ENCODE measurements at places on chromosomes 7 and 10. TPM values are rescaled to one million over a fixed set of nuclear protein-coding genes. Genes with fewer than 3 reads are reported as not detected.
A peak's percentile ranks its signal among the peaks of the same experiment; 100 is the strongest.

GRCh38 chr10:132984801-132985545, 42.6 kb upstream of the CFAP46 start:
- H3K36me3 ChIP-seq: no peaks in the 10 kb centered on the region
- H3K27ac ChIP-seq: no peak overlapping the region
- no peak for DNase-seq
- peaks cover 2% of the 10 kb centered on the region for H3K27me3 ChIP-seq
- H3K4me1 ChIP-seq: peaks cover 7% of the 10 kb centered on the region

DNA sequence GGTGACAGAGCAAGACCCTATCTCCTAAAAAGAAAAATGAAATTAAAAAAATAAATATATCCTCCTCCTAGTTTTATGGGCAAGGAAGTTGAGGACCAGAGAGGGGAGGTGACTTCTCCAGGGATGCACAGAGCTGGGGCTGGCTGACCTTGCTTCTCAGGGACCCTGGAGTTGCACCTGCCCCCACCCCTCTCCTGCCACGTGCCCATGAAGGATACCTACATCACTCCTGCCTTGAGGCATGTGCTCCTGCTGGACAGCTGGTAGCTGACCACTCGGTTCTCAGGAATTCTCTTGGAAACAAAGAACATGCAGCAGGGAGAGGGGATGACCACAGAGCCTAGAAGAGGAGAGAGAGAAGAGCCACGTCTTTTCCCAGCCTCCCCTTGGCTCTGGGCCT, 522 bp downstream of the CCL24 start:
- H3K4me3 ChIP-seq: no peak overlapping the region
- no peaks in the 10 kb centered on the region for H3K27me3 ChIP-seq
- no peak overlapping the region for H3K27ac ChIP-seq
- DNase-seq: no peak

DNA sequence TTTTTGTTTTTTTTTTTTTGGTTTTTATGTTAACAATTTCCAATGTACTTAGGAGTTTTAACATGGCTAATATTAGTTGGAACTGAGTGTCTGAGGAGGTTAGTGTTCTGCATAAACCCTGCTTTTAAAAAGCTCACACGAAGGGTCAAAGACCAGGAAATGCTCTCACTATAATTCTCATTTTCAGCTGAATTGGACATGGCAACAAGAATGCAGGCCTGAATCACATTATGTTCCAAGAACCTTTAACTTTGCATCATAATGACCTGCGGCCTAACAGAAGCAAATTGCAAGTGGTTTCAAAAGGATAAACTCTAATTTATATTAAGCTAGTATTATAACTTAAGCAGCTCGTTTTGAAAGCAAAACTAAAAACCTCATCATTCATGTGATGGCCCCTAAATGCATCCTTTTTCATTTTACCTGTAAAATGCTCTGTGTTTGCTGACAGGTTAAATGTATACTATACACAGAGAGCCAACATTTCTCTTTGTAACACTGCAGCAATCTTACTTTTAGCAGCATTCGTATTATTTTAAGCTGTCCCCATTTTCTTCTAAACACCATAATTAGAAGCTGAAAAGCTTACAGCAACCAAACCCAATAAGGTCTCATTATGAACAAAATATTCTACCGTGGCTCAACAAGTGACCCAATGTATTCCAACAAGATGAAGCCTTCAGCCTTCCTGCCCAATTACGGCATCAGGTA, 242.8 kb upstream of the SP4 start:
- H3K36me3 ChIP-seq: no peaks in the 10 kb centered on the region
- H3K4me1 ChIP-seq: no peaks in the 10 kb centered on the region
- H3K27ac ChIP-seq: no peak overlapping the region
- no peak overlapping the region for H3K4me3 ChIP-seq
- H3K27me3 ChIP-seq: no peaks in the 10 kb centered on the region

- no peak for DNase-seq
- no peak overlapping the region for H3K27ac ChIP-seq
- H3K4me1 ChIP-seq: no peaks in the 10 kb centered on the region
- no peaks in the 10 kb centered on the region for H3K36me3 ChIP-seq
- H3K27me3 ChIP-seq: peaks cover 41% of the 10 kb centered on the region
Observed at GRCh38 chr10:131090761-131091661, 220.5 kb downstream of the TCERG1L start.

- no peaks in the 10 kb centered on the region for H3K27me3 ChIP-seq
- no peak overlapping the region for H3K4me3 ChIP-seq
- peaks cover 15% of the 10 kb centered on the region for H3K4me1 ChIP-seq
- no peak overlapping the region for H3K27ac ChIP-seq
- no peaks in the 10 kb centered on the region for H3K36me3 ChIP-seq
Observed at GRCh38 chr7:50446542-50446960, 3.6 kb downstream of the FIGNL1 start.

Gene KCND2
- not detected for total RNA-seq

Gene C7orf57
- total RNA-seq: not detected

DNA sequence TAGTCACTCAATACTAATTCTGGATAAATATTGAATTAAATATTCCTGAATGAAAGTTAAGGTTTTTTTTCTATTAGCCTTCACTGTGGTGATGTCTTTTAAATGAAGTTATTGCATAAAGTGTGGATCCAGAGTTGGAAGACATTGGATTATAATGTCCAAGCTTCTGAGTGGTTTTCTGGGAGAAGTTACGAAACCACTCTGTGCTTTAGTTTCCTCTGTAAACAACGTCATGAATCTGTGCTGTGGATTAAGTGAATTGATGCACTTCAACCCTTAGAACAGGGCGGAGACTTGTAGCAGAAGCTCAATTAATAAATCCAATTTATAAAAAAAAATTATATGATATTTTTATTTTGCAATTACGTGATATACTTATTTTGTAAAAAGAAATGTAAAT, 271.7 kb downstream of the BICC1 start:
- no peak overlapping the region for H3K27ac ChIP-seq
- H3K27me3 ChIP-seq: no peaks in the 10 kb centered on the region
- H3K4me3 ChIP-seq: no peak overlapping the region
- H3K36me3 ChIP-seq: no peaks in the 10 kb centered on the region

Gene ENO4
- total RNA-seq: 2.2 TPM

Gene FAM20C
- 49.0 TPM for total RNA-seq

Gene EIF4H
- total RNA-seq: 199 TPM

Gene NPC1L1
- 1.1 TPM for total RNA-seq

GRCh38 chr7:92586403-92586802, 3.8 kb downstream of the FAM133B start:
- H3K27me3 ChIP-seq: no peaks in the 10 kb centered on the region
- no peak overlapping the region for H3K4me3 ChIP-seq
- H3K27ac ChIP-seq: peak overlapping the region; percentile 5
- H3K36me3 ChIP-seq: no peaks in the 10 kb centered on the region

DNA sequence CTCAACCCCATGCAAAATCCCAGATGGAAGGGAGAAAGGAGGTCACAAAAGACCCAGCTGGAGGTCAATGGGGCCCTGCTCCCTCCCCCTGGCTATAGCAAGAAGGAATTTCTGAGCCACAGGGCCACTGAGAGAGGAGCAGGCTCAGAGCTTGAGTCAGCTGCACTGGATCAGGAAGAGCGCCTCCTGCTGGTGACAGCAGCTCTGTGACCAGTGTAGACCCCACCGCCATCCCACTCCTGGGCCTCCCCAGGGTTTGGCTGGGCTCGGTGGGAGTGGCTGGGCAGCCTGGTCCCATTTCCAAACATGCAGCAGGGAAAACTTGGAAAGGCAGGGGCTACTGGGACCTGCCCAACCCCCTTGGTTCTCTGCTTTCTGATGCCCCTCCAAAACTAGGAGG, 31.5 kb upstream of the PRLHR start:
- no peak overlapping the region for H3K4me3 ChIP-seq
- H3K27me3 ChIP-seq: no peaks in the 10 kb centered on the region
- H3K4me1 ChIP-seq: no peaks in the 10 kb centered on the region
- H3K27ac ChIP-seq: no peak overlapping the region

DNA sequence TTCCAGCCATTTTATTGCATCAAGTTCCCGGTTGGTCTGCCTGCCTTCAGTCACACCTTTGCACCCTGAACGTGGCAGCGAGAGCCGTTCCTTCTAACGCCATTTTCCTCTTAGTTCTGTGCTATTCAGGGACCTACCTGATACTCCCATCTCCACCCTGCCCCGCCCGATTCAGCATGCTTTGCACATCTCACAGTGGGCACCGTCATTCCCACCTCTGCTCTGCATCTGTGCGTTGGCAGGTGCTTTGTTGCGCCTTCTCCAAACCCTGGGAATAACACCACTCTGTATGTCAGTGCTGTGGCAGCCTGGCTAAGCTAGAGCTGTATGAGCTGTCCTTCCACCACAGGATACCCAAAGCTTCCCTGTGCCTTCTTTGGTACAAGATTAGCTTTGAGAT, 96.8 kb downstream of the ACTR3B start:
- DNase-seq: no peak
- peaks cover 4% of the 10 kb centered on the region for H3K36me3 ChIP-seq
- H3K27me3 ChIP-seq: no peaks in the 10 kb centered on the region
- no peak overlapping the region for H3K4me3 ChIP-seq
- no peak overlapping the region for H3K27ac ChIP-seq

- no peaks in the 10 kb centered on the region for H3K36me3 ChIP-seq
- H3K4me1 ChIP-seq: no peaks in the 10 kb centered on the region
- H3K27me3 ChIP-seq: no peaks in the 10 kb centered on the region
- H3K4me3 ChIP-seq: no peak overlapping the region
- H3K27ac ChIP-seq: no peak overlapping the region
Observed at GRCh38 chr10:129207297-129207696, 259.7 kb upstream of the MGMT start.
